ENCODE measurements at places on chromosomes 4 and X. TPM values are rescaled to one million over a fixed set of nuclear protein-coding genes. Genes with fewer than 3 reads are reported as not detected.

GRCh38 chr4:92064574-92064973 lies 239.2 kb upstream of the GRID2 start:
- no peak for DNase-seq

- no peak for DNase-seq
These were observed 10.2 kb upstream of the ATP6AP2 start for GRCh38 chrX:40570346-40571093.

DNA sequence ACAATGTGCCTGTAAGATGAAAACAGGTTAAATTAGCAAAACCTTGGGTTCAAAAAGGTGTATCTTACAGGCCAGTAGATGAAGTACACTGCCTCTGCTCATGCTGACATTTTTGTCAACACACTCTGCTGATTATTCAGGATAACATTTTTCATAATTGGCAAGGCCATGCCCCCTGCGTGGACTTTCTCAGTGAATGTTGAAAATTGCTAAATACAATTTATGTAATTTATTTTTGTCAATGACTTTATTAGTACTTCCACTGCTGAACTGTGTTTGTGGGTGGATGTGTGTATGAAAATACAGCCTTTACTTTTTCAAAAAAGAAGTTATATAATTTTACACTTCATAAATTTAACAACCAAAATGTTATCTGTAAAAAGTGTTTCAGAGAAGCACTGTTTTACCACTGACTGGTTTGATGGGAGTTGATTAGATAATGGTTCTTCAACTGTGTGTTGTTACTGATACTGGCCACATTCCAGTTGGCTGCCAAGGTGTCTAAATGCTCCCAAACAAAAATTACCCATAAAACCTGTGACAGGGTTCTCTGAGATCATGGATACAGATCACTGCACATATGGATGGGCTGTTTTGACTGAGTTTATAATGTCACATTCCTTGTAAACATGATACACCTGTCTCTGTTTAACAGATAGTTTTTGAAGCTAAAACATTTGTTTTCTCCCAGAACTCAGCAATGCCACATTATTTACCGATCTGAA lies 151.9 kb upstream of the SLC7A11 start:
- no peak for DNase-seq

The SGMS2 gene
- 64.3 TPM for total RNA-seq
